ENCODE measurements at places on chromosomes 7 and 10.

GRCh38 chr10:12819071-12819470 is 182.4 kb downstream of the CCDC3 start:
- no peak for DNase-seq

DNA sequence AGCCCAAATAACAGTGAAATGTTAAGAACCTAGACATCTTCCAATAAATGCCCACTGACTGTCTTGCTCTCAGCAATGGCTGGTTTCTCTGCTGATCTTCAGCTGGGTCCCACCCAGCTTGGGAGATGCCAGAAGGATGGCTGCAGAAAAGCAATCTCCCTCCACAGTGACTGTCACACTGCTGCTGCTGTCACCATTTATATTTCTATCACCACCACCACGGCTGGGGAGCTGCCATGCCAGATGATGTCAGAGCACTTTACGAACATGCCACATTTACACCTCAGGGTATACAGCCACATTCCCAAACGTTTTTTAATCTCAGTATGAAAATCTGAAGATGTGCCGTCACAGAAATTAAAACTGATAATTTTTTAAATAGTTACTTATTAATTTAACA is 29.8 kb upstream of the FRMD4A start:
- DNase-seq: no peak

DNA sequence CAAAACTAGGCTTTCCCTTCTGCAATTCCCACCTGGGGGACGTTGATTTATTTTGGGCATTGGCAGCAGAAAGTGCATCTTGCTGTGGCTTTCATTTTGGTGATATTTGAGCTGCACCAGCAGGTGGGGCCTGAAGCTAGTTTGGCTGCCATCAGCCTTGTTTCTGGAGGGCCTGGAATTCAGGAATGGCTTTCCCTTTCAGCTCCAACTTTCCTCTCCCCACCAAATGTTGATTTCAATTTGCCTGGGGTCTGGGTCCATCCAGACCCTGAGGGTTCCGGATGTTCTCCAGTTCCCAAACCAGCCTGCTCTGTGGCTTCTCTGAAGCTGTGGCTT is 640.4 kb downstream of the TYW1 start:
- DNase-seq: no peak

- DNase-seq: no peak
Measured at GRCh38 chr7:113282875-113283274, 164.5 kb upstream of the SMIM30 start.

DNA sequence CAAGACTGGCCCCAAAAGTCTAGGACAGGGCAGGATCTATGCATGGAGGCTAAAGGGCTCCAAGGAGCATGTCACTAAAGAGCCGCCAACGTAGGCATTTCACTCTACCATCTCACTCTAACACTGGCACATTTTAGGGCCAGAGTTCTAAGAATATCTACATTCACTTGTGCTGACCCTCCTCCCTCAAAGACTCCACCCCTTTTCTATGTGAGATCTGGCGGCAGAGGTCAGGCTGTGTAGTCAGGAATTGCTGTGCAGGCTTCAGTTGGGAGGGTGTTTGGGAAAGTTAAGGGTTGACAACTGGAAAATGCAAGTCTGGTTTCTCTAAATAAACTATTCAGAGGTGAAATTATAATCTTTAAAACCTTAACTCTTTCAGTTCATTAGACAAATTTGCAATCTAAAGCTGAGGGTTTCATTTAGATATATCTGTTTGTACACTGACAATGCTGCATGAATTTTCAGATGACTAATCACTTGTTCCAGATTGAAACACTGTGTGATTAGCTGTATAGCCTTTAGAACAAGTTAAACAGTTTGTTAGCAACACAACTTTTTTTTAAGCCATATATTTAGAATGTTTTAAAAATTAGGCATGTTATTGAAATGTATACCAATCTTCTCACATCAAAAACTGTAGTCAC is 18.2 kb downstream of the LMOD2 start:
- DNase-seq: no peak

DNA sequence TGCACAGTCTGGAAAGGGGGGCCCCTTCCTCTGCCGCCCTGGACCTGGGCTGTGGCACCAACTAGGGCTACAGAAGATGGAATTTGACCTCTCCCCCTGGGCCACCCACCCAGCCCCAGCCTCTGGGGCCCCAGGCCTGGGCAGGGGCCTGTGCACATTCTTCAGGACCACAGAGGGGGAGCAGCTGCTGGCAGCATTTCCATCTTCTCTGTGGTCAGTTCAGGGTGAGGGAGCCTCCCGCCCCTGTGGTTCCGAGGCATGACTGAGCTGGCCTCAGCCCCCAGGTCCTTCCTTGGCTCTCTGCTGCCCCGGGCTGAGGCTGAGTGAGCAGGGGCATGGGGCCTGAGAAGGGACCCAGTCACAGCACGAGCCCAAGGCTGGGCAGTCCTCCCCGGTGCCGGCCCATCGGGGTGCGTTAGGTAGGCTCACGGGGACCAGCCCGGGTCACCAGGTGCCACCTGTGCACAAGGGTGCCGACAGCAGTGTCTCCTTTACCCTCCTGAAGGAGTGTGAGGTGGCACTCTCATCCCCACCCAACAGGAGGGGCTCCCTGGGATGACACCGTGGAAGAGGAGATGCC is 63.2 kb downstream of the UNCX start:
- DNase-seq: no peak

DNA sequence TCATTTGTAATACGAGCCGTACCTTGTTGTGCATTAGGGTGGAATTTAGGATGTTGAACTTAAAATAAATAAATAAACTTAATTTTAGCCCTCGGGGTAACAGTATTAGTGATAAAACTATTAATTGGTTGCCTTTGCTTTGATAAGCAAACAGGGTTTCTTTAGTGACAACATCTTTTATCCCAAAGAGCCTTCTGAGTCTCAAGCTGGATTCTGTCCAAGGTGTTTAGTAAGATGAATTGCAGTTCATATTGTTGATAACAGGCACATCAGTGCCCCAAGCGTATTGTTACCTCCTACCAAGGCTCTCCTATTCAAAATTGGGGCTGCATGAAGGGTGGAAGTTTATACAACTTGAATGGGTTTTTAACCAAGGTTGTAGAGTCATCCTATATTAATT is 144.4 kb upstream of the CELF2 start:
- DNase-seq: no peak

- DNase-seq: peak; percentile 18
Measured at GRCh38 chr7:49001610-49002033, 77.3 kb downstream of the CDC14C start.

GRCh38 chr7:18179093-18179492 is 151.4 kb upstream of the PRPS1L1 start:
- DNase-seq: no peak

DNA sequence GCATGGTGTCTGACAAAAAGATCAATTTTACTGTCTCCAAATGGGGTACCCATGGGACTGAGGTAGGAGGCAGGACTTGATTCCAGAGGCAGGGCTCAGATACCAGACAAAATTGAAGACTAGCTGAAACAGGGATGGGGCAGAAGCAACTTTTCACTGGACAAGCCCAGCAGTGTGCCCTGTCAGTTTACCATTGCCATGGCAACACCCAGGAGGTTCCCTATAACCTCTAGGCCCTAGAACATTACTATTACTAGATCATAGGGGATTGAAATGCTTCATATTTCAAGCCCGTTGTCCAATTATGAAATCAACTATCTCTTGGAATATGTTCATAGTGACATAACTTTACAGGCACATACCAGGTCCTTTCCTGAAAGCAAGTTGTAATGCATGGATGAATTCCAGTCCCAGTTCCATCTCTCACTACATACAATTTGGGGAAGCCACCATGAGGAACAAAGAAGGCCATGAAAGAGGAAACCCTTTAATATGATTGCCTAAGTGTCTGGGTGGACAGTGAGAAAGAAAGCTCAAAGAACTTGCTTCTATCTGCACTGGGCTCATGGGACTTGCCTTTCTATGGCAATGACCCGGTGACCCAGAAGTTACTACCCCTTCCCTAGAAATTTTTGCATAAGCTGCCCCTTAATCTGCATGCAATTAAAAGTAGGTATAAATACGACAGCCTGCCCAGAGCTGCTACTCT is 557.9 kb downstream of the KCNMA1 start:
- no peak for DNase-seq

DNA sequence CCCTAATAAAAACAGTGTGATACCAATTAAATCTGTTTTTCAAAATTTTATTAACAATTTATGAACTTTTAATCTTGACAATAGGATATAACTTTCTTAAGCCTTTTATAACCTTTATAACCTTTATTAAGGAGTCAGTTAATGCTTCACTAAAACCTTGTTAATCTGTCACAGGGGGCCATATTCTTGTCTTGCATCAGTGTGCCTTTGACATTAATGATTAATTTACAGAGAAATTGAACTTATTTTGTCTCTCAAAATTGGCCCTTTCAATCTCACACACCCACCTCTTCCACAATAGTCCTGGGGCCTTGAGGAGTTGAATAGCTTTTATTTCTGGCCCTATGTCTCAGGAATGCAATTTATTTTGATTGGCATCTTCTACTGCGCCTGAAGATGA is 68.5 kb downstream of the AKR1C4 start:
- no peak for DNase-seq

- DNase-seq: peak; percentile 55
Measured at GRCh38 chr10:97572214-97572989, at the start of gene ANKRD2. TSS of gene ANKRD2 (plus strand) at chr10:97572779. CDS start at chr10:97572789, 10 bp downstream.

Measured in ovary (tissue), 10 donors.